ENCODE measurements at places on chromosomes 11 and 22.

- DNase-seq, result no peak
These were observed 17.4 kb upstream of the GLYATL1 start for GRCh38 chr11:58921778-58922390.

DNA sequence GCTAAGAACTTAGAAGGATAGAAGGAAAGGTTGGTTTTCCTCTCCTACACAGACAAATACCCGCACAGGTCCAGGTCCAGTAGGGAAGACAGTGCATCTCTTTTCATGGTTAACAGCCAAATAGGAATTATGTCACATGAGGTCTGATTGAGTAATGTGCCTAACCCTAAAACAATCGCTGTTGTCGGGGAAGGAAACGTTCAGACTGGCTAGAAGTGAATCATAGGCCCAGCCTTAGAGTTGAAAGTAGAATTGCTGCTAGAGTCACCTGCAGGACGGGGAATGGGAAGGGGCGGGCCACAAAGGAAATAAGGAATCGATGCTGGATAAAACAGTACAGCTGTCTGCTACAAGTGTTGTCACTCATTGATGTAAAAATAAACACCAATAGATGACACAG lies 12.4 kb upstream of the HTATIP2 start:
- no peak for DNase-seq

GRCh38 chr22:27677905-27678458 lies 123.6 kb downstream of the MN1 start:
- DNase-seq, result peak; percentile 58

- DNase-seq, result peak; percentile 20
These were observed 104.6 kb upstream of the ANO3 start for GRCh38 chr11:26227301-26227746.

GRCh38 chr11:111801135-111801534 lies 34.9 kb upstream of the PPP2R1B start:
- no peak for DNase-seq

GRCh38 chr22:24516301-24516737 lies 21.2 kb downstream of the UPB1 start:
- peak; percentile 58 for DNase-seq

Measured in renal pelvis (tissue), 12 donors.